H9 (cell line): ENCODE measurements at places on chromosomes 1 and 21. TPM values are rescaled to one million over a fixed set of nuclear protein-coding genes. Genes with fewer than 3 reads are reported as not detected.

MRAP gene
- not detected in 2 replicates for total RNA-seq

TP73 gene
- total RNA-seq = 4.7 and 4.9 TPM in 2 replicates

DNA sequence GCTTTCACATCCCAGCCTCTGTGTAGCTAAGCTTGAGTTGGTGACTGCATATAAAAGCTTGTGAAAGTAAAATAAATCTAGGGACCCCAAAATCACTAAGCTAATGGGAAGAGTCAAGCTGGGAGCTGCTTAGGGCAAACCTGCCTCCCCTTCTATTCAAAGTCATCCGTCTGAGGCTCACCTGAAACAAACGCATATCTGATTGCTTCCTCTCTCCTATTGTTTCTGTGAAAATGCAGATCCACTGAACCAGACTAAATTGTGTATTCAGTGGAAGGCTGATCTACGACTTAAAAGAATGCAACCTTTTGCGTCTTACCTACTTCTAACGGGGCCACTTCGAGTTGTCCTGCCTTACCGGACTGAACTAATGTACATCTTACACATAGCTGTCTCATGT lies 70.3 kb downstream of the LTN1 start:
- peak overlapping the region; percentile 77 for H3K27ac ChIP-seq
- peak; percentile 53 for DNase-seq
- H3K4me3 ChIP-seq = no peak overlapping the region
- H3K27me3 ChIP-seq = no peaks in the 10 kb centered on the region

DNA sequence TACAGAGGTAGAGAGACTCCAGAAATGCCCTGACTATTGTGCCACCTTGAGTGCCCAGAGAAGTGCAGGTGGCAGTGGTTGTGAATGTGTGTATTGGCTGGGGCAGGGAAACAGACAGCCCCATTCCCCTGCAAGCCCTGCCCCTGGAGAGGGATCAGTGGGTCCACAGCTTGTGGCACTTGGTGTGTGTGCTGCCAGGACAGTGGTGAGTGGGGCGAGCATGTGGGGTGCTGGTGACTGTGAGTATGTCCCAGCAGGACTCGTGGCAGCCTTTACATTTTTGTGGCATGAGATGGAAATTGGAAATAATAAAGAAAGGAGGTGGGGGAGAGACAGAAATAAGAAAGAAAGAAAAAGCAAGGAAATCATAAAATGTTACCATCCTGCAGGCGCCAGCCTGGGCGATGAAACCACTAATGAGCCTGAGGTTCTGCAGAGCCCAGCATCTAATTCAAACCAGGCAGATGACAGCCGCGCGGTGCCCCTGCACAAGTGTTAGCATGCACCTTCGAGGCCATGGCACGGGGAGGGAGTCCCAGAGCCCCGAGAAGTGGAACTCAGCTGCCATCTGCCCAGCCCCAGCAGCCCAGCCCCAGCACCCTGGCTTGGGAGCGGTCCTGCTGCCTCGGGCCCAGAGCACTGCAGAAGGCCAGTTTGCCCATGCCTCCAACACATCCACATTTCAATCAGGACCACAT lies 49.1 kb upstream of the ZBTB40 start:
- DNase-seq = no peak
- H3K27me3 ChIP-seq = no peaks in the 10 kb centered on the region
- H3K36me3 ChIP-seq = no peaks in the 10 kb centered on the region
- no peak overlapping the region for H3K27ac ChIP-seq

DNA sequence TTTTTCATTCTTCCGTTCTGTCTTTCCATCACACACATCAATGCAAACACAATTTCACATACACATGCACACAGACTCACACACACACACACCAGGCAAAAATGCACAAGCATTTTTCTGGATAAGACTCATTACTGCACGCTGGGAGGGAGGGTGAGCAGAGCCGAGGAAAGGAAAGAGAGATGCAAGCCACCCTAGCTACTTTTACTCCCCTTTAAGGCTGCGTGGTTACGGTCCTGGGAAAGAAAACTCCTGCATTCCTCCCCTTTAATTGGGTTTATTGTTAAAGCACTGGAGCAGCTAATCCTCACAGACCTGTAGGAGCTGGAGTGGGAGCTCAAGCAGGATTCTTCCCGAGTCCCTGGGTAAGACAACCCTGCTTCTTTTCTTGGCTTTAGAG lies at the start of gene CAMK1G:
Gene CAMK1G (plus strand): TSS at position 307 of the 400 bp plus-strand sequence. CDS start 11,270 bp downstream, outside the sequence.
- no peaks in the 10 kb centered on the region for H3K36me3 ChIP-seq
- peaks cover 4% of the 10 kb centered on the region; the same call in 1 of the 2 replicates for H3K27me3 ChIP-seq
- peak; percentile 47 for DNase-seq
- H3K4me3 ChIP-seq = no peak within 1 kb of the TSS
- H3K4me1 ChIP-seq = no peaks in the 10 kb centered on the region
- H3K27ac ChIP-seq = no peak within 1 kb of the TSS

DNA sequence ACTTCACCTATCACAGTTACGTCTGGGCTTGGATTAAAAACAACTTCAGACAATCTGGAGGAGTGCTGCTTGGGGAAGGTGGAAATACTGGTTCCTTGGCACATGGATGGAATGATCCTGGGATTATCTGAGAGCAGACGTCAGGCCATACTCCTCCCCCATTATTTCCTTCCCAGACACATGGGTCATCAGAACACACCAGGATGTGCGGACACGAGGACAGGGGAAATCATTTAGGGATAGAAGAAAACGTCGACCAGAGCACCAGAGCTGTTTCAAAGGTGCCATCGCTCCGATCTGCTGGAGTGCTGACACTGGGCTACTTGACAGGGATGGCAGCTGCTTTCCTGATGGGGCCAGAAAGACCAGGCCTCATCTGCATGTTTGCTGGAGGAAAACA lies 31.8 kb upstream of the ANGPTL7 start:
- DNase-seq = no peak
- H3K27me3 ChIP-seq = no peaks in the 10 kb centered on the region
- no peaks in the 10 kb centered on the region for H3K4me1 ChIP-seq
- H3K36me3 ChIP-seq = peaks cover 21% of the 10 kb centered on the region; the same call in 2 of the 3 replicates
- no peak overlapping the region for H3K27ac ChIP-seq

DNA sequence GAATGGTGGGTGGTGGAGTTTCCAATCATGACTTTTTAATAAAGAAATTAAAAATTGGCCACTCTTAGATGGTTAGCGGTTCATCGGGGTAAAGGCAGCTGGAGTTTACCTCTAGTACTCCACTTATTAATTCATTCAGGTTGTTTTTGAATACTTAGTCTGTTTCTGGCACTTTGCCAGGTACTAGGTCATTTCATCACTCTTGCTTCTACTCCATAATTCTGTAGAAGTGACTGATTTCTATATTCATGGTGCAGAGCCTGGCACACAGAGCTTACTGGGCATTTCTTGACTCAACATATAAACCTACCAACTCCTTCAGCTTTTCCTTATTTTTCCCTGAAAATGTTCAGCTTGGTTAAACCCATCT lies 31.5 kb downstream of the FOXD2 start:
- no peak for DNase-seq
- no peaks in the 10 kb centered on the region for H3K36me3 ChIP-seq
- H3K27ac ChIP-seq = no peak overlapping the region
- no peak overlapping the region for H3K4me3 ChIP-seq
- peaks cover 3% of the 10 kb centered on the region; the same call in 1 of the 2 replicates for H3K27me3 ChIP-seq
